ENCODE measurements at places on chromosomes 5 and 9.

- no peak for DNase-seq
These were observed 32.7 kb upstream of the DNAH5 start for GRCh38 chr5:13976867-13977830.

DNA sequence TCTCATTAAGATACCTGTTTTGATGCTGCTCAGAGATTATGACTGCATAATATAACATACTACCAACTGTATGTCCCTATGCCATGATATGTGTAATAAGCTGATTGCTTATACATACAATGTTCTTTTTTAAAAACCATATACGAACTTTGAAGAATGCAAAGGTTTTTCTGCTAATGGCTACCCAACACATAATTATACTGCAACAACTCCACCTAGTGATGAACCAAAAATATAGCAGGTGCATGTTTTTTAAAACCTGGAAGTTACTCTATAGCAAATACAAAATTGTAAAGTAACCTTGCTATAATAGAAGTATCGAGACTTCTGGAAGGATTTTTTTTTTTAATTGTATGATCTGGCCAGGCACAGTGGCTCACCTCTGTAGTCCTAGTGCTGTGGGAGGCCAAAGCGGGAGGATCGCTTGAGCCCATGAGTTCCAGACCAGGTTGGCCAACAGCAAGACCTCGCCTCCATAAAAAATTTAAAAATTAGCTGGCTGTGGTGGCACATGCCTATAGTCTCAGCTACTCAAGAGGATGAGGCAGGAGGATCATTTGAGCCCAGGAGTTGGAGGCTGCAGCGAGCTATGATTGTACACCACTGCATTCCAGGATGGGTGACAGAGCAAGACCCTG is 49.1 kb downstream of the HOMER1 start:
- no peak for DNase-seq

DNA sequence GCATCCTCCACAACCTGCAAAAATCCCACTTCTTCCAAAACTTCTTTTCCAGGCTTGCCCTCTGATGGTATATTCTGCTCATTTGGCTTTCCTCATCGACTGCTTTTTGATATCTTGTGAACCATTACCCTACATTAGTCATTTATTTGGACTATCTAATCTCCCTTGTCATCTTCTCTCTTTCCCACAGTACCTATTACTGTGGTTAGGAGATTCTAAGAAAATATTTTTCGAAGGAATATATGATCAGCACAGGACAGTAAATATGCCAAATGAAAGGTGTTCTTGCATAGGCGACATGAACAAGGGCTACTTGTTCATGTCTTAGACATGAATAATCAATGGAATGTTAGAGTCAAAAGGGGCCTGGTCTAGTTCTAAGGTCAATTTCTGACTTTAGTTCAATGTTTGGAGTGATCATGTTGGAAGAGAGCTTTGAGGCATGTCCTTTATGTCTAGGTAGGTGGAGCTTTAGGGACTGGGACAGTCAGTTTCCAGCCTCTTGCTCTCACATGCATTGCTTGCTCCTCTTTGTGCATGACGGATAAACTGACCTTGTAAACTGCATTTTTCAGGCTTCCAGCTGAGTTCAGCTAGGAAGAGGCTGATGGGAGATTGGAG is 243.4 kb upstream of the RPS23 start:
- no peak for DNase-seq

GRCh38 chr9:110220809-110221208 is 12.8 kb upstream of the C9orf152 start:
- no peak for DNase-seq

- no peak for DNase-seq
These were observed 325.4 kb downstream of the ARL15 start for GRCh38 chr5:53984971-53985370.

GRCh38 chr9:25513509-25514033 is 164.7 kb downstream of the TUSC1 start:
- no peak for DNase-seq

DNA sequence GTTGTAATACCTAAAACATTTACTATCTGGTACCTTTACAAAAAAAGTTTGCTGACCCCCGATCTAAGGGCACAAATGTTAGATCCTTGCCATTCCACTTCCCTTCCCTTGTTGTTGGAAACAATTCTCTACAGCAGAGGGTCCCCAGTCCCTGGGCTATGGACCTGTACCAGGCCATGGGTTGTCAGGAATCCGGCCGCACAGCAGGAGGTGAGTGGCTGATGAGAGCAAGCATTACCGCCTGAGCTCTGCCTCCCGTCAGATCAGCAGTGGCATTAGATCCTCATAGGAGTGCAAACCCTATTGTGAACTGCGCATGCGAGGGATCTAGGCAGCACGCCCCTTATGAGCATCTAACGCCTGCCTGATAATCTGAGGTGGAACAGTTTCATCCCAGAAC is 248.5 kb downstream of the AP3B1 start:
- no peak for DNase-seq

DNA sequence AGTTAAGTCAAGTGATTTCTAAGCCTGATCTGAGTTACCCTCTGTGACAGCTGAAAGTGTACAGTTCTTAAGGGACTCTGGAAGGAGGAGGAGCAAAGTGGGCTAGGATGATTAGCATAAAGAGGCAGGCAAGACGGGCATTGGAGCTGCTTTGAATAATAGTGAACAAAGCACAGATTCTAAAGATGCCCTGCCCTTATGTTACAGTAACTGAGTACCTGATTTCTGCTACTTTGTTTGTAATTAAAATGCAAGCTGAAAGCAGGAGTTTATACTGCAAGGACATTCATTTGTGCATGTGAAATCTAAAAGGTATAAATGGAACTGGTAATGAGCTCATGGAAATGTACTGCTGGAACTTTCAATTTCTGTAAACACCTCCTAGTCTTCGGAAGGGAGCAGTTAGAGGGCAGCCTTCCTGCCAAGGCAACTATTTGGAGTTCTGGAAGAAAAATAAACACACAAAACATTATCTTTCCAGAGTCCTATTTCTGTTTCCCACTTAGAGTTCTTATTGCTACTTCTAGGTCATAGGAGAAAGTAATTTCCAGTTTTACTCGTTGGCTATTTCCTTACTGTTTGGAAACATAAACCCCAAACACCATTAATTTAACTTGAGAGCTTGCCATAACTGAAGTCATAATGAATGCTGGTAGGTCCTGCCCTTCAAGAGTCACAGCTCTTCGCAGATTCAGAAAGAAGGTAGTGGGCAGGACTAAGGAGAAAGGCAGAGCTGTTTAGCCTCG is at the start of gene RANBP3L:
TSS of gene RANBP3L (minus strand) at position 45 of the 746 bp plus-strand sequence. CDS start 486 bp downstream, outside the sequence.
- DNase-seq, result no peak

DNA sequence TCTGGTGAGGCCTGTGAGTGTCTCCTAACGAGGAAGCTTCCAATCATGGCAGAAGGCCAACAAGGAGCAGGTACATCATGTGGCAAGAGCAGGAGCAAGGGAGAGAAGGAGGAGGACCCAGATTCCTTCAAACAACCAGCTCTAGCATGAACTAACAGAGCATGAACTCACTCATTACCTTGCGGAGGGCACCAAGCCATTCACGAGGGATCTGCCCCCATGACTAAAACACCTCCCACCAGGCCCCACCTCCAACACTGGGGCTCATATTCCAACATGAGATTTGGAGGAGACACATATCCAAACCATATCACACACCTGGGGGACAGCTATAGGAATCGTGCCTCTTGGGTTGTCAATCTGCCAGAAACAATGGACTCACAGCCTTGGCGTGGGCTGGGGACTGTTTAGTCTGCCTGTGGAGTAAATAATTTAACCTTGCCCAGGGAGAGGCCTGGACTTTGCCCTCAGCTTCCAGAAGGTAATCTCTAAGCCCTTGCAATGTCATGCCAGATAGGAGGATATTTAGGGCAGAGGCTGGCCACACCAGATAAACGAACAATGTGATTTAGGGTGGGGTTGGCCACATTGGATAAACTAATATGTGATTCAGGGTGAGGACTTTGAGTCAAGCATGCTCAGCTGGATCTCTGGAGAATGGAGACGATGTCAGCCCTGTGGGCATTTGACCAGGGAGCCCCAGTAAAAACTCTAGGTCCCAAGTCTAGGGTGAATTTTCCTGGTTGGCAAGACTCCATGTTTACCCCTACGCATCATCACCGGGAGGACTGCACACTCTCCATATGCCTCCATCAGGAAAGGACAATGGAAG is 13.6 kb upstream of the VDAC1 start:
- no peak for DNase-seq

- DNase-seq, result no peak
These were observed 84.9 kb downstream of the FBN2 start for GRCh38 chr5:128453121-128453520.

DNA sequence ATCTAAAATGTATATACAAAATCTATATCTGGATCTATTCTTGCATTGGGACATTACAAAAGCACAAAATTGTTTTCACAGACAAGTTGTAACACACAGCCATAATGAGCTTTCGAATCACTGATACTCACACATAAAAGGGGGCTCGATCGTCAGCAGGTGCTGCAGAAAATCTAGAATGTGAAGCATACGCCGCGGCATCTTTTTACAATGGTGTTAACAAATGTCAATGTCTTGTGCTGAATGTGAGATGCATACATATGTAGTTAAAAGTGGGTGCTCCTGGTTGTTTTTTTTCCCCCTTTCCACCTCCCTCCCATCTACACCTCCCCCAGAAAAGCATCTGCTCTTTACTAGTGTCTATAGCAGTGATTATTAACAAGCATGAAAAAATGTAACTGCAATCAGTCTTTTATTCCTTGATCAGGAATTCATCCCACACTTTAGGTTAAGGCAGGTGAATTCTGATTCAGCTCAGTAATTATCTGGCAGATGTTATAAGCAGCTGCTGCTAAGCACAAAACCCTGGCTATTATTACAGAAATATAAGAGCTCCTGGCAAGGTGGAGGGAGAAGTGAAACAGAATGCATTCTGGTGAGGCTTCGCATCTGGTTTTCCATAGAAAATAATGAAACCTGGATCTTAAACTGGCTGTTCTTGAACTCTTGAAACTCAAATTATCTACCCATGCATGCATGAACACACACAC is 114.1 kb downstream of the MPDZ start:
- no peak for DNase-seq

GRCh38 chr9:128459011-128459410 is 3.2 kb downstream of the ODF2 start:
- no peak for DNase-seq

- DNase-seq, result no peak
These were observed 20.2 kb upstream of the TNC start for GRCh38 chr9:115138151-115138550.

GRCh38 chr9:109117856-109118807 is 1.6 kb downstream of the TMEM245 start:
- no peak for DNase-seq

DNA sequence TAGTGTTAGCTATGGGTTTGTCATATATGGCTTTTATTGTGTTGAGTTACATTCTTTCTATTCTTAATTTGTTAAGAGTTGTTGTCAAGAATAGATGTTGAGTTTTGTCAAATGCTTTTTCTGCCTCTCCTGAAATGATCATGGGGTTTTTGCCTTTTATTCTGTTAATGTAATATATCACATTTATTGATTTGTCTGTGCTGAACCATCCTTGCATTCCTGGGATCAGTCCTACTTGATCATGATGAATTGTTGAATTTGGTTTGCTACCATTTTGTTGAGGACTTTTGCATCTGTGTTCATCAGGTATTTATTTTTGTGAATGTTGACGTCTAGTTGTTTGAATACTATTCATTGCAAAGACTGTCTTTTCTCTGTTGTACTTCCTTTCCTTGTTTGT is 23.9 kb downstream of the RIC1 start:
- DNase-seq, result no peak

DNA sequence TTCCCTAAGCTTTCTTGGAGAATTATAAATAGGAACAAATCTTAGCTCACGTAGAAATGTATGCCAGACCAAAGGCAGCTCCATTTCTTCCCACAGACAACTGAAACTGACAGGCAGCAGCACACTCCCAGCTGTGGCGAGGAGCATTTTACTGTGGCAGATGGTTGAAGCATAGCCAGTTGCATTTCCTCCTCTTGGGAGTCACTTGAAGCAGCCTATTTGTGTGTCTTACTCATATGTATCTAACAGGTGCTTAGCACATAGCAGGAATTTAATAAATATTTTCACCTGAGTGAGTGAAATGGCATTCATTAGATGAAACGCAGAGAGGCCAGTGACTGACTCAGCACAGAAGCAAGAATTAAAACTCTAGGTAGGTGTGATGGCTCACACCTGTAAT is 12.3 kb upstream of the MTMR12 start:
- DNase-seq, result no peak

GRCh38 chr5:113283558-113283957 is 151.2 kb downstream of the TSSK1B start:
- DNase-seq, result no peak

GRCh38 chr5:134554319-134555222 is 29.1 kb downstream of the JADE2 start:
- DNase-seq, result peak; percentile 59

GRCh38 chr5:149550594-149551226 is 529 bp downstream of the CSNK1A1 start:
- no peak for DNase-seq

DNA sequence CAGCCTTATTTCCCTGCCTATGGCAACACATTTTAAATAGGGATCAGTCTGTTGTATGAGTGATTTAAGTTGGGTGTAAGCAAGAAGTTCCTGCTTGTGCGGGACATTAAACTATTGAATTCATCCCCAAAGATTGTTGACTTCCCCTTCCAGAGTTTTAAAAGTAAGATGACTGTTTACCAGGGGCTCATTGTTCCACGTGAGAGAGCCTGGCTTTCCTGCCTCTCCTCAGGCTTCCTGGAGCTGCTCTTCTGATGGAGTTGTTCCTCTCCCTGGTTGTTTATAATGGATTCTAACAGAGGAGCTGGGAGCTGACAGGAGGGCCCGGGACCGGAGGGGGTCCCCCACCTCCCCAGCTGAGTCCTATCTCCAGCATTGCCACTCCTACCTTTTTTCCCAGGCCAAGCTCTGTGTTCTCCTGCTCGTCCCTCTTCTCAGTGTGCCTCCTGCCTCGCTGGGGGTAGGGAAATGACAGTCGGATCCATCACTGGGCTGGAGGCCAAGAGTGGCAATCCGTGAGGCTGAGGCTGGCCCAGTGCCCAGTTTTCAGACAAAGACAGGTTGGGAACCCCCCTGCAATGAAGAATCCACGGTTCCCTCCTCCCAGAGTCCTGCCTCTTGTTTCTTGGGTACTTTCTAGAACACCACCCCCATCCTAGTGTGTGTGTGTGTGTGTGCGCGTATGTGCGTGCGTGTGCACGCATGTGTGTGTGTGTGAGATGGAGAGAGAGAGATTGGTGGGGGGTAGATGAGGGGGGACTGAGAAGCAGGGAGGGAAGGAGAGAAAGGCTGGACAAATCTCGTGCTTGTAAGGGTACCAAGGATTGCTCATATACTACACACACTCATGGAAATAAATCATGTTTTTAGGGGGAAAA is 123.7 kb upstream of the NFIB start:
- DNase-seq, result no peak

GRCh38 chr9:132507670-132508469 is 74.5 kb upstream of the BARHL1 start:
- DNase-seq, result peak; percentile 48

GRCh38 chr9:127463911-127464310 is 12.6 kb downstream of the LRSAM1 start:
- no peak for DNase-seq

DNA sequence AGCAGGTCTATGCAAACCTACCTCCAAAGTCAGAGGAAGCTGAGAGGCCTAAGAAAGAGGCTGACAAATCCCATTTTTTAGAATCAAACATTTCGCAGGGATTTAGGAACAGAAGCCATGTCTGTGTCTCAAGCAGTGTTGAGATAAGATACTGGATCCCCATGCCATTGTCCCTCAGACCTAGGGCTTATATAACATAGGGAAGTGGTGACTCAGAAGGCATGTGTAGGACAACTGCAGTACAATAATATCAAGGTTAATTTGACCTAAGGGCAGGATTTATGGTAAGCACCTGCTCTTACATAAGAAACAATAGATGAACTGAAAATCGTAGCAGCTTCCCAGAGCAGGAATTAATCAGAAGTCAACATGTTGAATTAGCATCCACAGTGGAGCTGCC is 459.4 kb downstream of the ANXA1 start:
- DNase-seq, result no peak
